ENCODE measurements at places on chromosomes 7 and 10.

DNA sequence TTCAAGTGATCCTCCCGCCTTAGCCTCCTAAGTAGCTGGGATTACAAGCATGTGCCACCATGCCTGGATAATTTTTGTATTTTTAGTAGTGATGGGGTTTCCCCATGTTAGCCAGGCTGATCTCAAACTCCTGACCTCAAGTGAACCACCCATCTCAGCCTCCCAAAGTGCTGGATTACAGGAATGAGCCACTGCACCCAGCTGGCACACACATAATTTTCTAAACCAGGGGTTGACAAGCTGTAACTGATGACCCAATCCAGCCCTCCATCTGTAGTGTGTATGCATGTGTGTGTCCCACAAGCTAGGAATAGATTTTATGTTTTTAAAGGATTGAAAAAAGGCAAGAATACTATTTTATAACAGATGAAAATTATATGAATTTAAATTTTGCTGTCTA, 125.9 kb upstream of the INSYN2A start:
- no peak for DNase-seq

GRCh38 chr10:11667756-11668155, 56.3 kb upstream of the USP6NL start:
- no peak for DNase-seq

DNA sequence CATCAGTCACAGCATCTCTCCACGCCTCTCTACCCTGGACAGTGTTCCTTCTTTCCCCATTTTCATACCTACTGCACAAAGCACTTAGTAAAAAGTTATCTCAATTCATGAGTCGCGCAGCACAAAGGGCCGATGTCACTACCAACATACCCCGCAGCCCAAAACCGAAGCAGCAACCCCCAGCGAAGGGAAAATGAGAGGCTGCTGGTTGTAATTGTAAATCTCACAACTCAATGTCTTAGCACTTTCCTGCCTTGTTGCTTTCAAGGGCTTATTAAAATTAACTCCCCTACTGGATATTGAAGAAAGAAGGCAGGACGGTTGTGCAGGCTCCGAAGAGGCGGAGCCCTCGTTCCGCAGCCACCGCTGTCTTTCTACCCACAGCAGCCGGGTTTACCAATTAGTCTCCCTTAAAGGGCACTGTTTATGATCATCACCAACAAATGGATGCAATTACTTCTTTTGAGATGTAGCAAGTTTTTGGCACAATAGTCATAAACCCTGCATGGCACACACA, 6.5 kb downstream of the DIP2C start:
- DNase-seq, result no peak

GRCh38 chr7:47031786-47032535, 550.0 kb downstream of the TNS3 start:
- DNase-seq, result no peak

DNA sequence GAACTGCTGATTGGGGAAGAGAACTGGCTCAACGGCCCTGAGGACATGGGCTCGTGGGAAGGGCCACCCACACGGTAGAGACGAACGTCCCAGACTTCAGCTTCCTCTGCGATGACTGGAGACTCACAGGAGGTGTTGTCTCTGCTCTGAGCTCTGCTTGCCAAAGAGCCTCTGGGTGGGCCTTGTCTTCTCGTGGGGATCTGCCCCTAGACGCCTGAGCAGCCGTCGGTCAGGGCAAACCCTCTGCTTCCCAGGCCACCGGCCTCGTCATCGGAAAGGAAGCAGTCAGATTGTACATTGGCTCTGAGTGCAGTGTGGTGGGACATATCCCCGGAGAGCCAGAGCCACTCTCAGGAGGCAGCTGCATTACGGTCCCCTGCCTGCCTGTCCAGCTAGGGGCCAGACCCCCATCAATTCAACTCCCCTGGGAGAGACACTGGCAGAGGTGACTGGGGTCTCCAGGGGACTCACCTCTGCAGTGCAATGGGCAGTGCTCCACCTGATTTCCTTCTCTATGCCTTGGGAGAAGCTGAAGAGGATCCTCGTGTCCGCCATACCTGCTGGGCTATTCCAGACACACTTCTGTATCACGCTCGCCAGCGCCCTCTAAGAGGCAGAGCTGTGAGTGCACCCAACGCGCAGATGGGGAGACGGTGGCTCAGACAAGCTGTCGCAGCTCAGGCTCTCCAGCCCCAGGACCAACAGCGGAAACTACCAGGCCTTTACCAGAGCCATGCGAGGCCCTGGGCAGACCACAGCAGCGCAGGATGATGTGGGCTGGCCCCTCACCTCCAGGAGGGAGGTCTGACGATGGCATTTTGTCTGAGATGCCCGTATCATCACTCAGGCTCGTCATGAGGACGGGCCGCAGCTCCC, 227.4 kb downstream of the TCERG1L start:
- no peak for DNase-seq

DNA sequence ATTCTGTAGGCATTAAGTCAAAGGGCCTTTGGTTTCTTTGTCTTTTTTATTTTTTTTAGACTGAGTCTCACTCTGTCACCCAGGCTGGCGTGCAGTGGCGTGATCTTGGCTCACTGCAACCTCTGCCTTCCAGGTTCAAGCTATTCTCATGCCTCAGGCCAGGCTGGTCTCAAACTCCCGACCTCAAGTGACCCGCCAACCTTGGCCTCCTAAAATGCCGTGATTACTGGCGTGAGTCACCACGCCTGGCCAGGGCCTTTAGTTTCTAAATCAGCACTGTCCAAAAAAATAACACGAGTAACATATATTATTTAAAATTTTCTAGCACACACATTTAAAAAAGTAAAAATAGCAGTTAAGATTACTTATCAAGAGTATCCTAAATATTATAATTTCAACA, 11.1 kb upstream of the ACSL5 start:
- DNase-seq, result no peak

- no peak for DNase-seq
Observed at GRCh38 chr7:727104-727805, at the start of gene PRKAR1B. PRKAR1B (minus strand) TSS chr7:727281; CDS start chr7:711505, 15,776 bp downstream.

DNA sequence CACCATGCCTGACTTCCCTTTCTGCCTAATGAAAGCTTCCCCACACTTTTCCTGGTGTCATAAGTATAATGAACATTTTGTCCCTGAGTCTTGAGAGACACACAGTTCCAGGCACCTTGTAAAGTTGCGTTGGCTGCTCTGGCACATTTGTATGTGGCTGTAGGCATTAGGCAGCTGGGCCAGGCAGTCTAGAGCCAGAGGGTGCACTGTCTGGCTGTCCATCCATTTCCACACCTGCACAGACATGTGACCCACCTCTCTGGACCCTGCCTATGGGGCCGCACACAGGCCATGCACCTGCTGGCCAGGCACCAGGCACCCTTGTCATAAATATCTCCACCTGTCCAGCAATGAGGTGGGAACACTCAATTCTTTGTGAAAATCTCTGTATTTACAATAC, 54.7 kb upstream of the ANTXRL start:
- no peak for DNase-seq

GRCh38 chr7:11127114-11127785, 153.6 kb downstream of the PHF14 start:
- no peak for DNase-seq

DNA sequence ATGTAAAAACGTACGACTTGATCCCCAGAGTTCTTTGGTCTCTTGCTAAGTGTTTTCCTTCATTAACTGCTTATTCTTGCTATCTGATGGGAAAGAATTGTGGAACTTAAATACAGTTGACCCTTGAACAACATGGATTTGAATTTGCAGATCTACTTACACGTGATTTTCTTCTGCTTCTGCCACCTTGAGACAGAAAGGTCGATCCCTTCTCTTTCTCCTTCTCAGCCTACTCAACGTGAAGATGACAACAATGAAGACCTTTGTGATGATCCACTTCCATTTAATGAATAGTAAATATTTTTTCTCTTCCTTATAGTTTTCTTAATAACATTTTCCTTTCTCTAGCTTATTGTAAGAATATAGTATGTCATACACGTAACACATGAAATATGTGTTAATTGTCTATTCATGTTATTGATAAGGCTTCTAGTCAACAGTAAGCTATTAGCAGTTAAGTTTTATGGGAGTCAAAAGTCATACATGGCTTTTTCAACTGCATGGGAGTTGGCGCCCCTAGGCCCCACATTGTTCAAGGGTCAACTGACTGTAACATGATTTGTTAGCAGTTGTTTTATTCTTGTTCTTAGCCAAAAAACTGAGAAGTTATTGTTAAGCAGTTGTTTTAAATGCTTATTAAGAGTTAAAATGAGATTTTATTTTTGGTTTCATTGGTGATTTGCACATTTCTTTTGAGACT, 11.2 kb downstream of the MKLN1 start:
- DNase-seq, result no peak

DNA sequence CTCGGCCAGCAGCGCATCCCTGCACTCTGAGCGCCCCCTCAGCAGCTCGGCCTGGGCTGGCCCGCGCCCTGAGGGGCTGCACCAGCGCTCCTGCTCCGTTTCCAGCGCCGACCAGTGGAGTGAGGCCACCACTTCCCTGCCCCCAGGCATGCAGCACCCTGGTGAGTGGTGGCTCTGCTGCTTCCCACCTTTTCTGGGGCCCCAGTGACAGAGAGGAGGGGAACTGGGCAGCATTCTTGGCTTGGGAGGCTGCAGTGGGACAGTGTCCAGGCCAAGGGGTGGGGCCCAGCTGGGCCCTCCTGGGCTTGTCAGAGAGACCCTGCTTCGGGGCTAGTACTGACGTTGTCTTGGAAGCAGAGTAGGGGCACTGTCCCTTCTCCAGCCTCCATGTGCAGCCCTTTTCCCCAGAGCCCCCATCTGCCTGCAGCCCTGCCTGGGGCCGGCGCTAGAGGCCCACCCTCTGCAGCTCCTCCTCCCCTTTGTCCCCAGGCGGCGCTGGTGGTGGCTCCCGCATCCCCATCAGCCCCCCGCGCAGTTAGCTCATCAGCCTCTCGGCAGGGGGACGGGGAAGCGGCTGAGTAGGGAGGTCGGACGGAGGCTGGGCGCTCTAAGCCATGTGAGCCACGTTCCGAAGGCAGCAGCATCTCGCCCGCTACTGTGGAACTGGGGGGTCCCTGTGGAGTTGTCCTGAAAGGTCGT, 29.2 kb downstream of the GBX1 start:
- no peak for DNase-seq

DNA sequence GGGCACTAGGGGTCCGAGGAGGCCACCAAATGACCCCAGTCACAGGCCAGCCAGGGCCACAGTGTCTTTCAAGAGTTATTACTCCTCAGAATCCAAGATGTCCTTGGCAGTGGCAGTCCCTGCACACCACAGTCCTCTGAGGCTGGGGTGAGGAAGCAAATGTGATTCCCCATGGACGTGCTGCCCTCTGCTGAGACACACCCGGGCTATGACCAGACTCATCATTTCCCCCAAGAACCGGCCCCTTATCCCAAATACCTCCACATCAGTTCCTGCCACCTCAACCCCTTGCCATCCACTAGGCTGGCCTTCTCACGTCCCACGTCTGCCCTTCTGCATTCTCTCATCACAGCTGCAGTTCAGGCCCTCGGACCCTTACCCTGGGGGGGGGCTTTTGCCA, 5.0 kb downstream of the PRKAG2 start:
- DNase-seq, result no peak

GRCh38 chr10:12741360-12741804, 260.1 kb downstream of the CCDC3 start:
- DNase-seq, result no peak

DNA sequence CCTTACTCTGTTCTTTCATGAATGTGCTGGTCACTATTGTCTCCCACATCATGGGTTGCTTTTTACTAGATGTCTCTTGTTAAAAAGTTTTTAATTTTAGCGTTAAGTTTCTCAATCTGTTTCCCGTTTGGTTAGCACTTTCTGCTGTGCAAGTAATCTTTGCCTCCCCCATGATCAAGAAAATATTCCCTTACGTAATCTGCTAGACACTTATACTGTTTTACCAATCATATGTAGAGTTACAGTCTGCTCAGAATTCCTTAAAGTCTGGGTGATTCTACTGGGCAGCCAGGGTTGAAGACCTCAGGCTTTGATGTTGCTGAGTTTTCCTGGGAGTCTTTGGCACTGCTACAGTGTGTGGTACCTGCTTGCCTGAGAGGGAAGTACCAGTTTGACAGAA, 38.2 kb upstream of the RPA3 start:
- DNase-seq, result no peak

DNA sequence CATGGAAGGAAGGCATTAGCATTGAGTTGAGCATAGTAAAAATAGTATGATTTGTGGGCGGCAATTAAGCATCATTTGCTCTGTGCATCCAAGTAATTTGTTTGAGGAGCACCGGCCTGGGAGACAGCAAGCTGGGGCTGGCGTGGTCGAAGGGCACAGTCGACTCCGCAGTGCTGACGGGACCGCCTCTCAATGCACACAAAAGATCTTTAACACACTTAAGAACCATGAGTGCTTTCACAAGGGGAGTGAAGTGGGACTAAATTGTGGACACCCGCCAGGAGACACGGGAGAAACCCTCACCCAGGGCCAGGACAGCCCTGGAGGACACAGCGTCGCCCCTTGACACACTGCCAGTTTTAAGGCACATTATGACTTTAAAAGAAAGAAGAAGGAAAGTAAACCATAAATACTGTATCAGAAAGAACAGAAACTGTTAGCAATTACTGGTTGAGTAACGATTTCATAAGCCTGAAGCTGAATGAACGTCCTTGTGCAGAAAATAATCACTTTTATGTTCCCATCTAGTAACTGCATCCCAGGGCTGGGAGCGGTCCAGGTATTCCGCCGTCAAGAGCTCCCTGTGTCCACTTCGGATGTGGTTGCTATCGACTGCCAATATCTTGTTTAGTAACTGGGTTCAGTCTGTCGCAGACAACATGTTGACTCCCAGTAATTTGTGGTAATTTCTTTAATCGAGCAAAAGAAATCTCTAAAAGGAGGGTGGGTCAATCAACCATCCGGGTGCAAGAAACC, 102.1 kb downstream of the EBF3 start:
- DNase-seq, result no peak

GRCh38 chr7:74290553-74290950, 1.3 kb downstream of the CLIP2 start:
- no peak for DNase-seq

DNA sequence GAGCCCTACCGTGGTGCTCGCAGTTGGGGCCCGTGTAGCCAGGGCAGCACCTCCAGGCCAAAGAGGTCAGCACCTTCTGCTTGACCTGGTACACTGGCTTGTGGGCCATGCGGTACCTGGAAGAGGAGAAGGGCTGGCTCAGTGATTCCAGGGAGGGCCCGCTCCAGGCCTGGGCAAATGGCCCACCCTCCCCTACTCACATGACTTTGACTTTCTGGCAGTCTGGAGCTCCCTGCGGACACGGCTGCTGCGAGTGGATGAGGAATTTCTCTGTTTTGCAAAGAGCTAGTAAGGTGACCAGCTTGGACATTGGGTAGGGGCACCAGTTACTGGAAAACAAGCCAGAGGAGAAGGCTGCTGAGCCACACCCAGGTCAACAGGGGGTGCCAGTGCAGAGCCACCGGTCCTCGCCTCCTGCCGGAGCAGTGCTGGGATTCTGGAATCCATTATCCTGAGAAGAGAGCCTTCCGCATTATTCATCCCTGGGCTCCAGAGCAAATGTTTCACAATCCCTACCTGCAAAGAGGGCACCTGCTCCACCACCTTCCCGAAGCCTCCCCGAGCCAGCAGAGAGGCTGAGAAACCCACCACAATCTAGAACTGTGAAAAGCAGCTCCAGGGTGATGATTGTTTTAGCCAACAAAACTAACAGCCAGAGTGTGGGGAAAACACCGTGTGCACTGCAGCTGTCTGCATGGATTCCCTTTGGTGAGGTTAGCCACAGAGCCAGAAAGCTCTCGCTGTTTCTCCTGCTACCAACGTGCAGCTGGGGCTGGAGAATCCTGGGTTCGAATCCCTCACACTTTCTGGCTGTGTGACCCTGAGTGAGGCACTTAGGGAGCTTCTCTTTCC, 11.8 kb downstream of the MMRN2 start:
- DNase-seq, result no peak
